ENCODE measurements at places on chromosomes 3 and 15.

DNA sequence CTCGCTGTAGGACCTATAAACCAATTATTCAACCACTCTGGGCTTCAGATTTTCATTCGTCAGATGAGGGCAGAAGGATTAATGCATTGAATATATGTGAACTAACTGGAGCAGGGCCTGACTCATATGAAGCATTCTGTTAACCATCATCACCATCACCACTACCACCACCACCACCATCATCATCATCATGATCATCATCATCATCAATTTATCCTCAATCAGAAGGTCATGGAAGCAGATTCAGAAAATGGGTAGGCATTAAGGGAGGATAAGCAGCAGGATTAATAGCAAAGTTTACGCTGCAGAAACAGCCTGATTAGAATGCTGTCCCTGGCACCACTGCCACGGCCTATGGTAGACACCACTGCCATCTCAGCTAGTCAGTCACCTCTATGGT is 407.5 kb upstream of the THBS1 start:
- no peak overlapping the region for H3K4me3 ChIP-seq
- peaks cover 60% of the 10 kb centered on the region for H3K27me3 ChIP-seq
- DNase-seq: no peak

GRCh38 chr15:44137750-44138149 is 57.3 kb downstream of the FRMD5 start:
- H3K4me3 ChIP-seq: no peak overlapping the region
- H3K27me3 ChIP-seq: peaks cover 11% of the 10 kb centered on the region
- no peaks in the 10 kb centered on the region for H3K4me1 ChIP-seq
- no peak for DNase-seq
- H3K27ac ChIP-seq: no peak overlapping the region

- peaks cover 4% of the 10 kb centered on the region for H3K36me3 ChIP-seq
- no peak overlapping the region for H3K27ac ChIP-seq
- no peak overlapping the region for H3K4me3 ChIP-seq
Measured at GRCh38 chr15:31280046-31280830, 46.4 kb upstream of the KLF13 start.

GRCh38 chr3:11626084-11626463 is 17.6 kb downstream of the VGLL4 start:
- peak overlapping the region; percentile 13 for H3K4me3 ChIP-seq
- no peak for DNase-seq
- H3K27ac ChIP-seq: peak overlapping the region; percentile 35
- H3K4me1 ChIP-seq: peaks cover 61% of the 10 kb centered on the region

- no peaks in the 10 kb centered on the region for H3K36me3 ChIP-seq
- no peak overlapping the region for H3K27ac ChIP-seq
- peaks cover 5% of the 10 kb centered on the region for H3K4me1 ChIP-seq
- no peak for DNase-seq
Measured at GRCh38 chr3:189787632-189788031, 156.4 kb downstream of the TP63 start.

GRCh38 chr3:106755336-106755735 is 621.9 kb upstream of the CCDC54 start:
- DNase-seq: no peak
- no peak overlapping the region for H3K4me3 ChIP-seq
- H3K27ac ChIP-seq: no peak overlapping the region
- no peaks in the 10 kb centered on the region for H3K4me1 ChIP-seq

- DNase-seq: no peak
- H3K36me3 ChIP-seq: no peaks in the 10 kb centered on the region
- H3K4me1 ChIP-seq: peaks cover 11% of the 10 kb centered on the region
- no peak overlapping the region for H3K4me3 ChIP-seq
Measured at GRCh38 chr15:31974154-31974794, 56.0 kb upstream of the CHRNA7 start.

DNA sequence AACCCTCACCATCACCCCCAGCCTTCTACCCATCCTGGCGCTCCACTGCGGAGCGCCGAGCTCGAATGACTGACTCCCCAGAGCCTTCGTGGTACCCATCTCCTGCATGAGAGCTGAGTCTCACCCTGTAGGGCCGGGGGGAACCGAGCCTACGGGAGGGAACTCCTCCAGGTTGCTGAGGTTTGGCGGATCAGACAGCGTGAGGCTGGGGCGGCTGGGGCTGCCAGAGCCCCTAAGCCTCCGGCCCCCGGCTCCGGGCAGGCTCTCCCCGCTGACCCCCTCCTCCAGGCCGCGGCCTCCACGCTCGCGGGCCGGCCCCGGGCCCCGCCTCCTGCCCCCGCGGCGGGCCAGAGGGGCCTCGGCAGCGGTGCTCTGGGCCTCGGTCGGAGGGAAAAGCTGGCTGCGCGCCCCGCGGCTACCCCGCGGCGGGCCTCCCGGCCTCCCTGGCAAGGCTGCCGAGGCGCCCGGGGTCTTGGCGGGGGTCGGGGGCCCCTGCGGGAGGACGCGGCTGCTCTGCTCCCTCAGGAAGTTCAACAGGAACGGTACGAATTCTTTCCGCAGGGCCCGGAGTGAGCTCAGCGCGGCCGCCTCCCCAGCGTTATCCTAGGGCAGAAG is 643 bp downstream of the CDAN1 start:
- peaks cover 17% of the 10 kb centered on the region for H3K36me3 ChIP-seq
- H3K27ac ChIP-seq: peak overlapping the region; percentile 25
- DNase-seq: no peak
- peaks cover 17% of the 10 kb centered on the region for H3K4me1 ChIP-seq
- H3K4me3 ChIP-seq: peak overlapping the region; percentile 77

DNA sequence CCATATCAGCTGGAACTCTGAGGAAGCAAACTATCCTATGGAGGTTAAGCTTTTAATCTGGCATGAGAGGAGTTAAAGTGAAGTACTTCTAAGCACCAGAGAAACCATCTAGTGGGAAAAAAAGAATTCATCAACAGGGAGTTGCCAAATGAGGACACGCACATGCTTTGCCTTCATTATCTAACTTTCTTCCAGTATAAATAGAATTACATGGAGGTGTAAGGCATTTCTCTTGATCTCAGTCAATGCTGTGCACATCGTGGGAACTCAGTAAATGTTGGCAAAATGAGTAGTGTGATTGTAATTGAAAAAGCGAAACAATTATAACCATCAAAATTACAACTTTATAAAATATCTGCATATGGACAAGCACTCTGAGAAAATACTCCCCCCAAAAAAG is 8.0 kb upstream of the GSK3B start:
- peaks cover 12% of the 10 kb centered on the region for H3K4me1 ChIP-seq
- no peaks in the 10 kb centered on the region for H3K27me3 ChIP-seq
- no peak overlapping the region for H3K27ac ChIP-seq
- H3K4me3 ChIP-seq: no peak overlapping the region
- DNase-seq: no peak
- peaks cover 6% of the 10 kb centered on the region for H3K36me3 ChIP-seq

DNA sequence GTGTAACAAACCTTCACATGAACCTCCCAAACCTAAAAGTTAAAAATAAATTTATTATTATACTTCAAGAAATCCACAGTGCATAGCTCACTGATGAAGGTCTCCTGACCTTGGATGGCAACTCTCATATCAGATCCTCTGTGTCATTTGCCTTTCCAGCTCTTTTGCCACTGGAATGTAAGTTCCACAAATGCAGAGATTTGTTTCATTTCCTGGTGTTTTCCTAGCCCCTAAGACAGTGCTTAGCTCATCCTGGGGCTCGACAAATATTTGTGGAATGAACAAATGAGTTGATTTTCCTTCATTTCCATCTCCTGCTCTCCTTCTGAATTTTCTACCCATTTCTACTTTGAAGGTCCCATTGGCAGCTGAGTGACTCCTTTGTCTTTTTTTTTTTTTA is 56.0 kb downstream of the FRMD4B start:
- H3K4me1 ChIP-seq: peaks cover 27% of the 10 kb centered on the region
- H3K27me3 ChIP-seq: no peaks in the 10 kb centered on the region
- no peak for DNase-seq
- no peak overlapping the region for H3K4me3 ChIP-seq
- H3K36me3 ChIP-seq: peaks cover 3% of the 10 kb centered on the region

DNA sequence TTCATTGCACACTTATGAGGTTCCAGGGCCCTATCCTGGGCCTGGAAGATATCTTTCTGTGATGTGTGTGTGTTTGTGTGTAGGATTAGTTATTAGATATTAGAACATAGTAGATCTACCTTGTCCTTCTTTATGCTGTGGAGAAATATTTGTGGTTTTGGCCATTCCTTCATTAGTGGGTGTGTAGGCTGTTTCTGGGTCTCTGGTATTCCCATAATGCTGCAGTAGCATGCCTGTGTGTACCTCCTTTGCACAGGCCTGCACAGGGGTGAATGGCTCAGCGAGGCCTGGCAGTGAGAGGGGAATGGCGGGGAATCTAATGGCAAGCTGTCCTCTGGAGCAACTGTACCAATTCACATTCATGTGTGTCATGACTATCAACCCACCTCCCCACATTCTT is 125.8 kb upstream of the MRPS22 start:
- no peak overlapping the region for H3K27ac ChIP-seq
- no peaks in the 10 kb centered on the region for H3K4me1 ChIP-seq
- no peaks in the 10 kb centered on the region for H3K36me3 ChIP-seq
- peaks cover 46% of the 10 kb centered on the region for H3K27me3 ChIP-seq
- DNase-seq: no peak
- H3K4me3 ChIP-seq: no peak overlapping the region

DNA sequence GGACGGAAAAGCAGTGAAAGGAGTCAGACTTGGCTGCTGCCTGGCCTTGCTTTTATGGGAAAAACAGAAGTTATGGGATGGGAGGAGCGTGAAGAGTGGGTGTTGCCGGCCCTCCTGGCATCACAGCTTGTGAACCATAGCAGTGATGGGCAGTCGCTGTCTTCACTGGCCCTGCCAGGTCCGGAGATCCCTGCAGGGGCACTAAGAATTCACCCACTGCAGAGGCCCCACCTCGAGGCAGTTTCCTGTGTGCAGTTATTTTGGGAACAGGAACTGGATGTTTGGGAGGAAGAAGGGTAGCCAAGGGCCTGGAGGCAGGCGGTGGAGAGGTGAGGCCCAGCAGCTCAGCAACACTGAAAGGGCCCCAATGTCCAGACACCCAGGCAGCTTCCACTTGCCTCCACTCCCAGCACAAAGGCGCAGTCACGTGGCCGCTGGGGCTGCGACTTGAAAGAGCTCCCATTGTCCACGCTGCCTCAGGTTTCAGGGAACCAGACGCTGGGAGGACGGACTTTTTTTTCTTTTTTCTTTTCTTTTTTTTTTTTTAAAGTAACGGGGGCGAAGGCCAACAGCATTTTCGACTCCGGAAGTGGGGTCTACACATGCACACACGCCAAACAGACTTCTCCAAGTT is 255.6 kb downstream of the ZNF621 start:
- no peak overlapping the region for H3K4me3 ChIP-seq
- no peaks in the 10 kb centered on the region for H3K4me1 ChIP-seq
- H3K36me3 ChIP-seq: no peaks in the 10 kb centered on the region
- no peak overlapping the region for H3K27ac ChIP-seq

- no peak overlapping the region for H3K4me3 ChIP-seq
- DNase-seq: no peak
- H3K27me3 ChIP-seq: peaks cover 36% of the 10 kb centered on the region
- no peak overlapping the region for H3K27ac ChIP-seq
- H3K4me1 ChIP-seq: no peaks in the 10 kb centered on the region
Measured at GRCh38 chr15:39852250-39852649, 67.8 kb downstream of the GPR176 start.

DNA sequence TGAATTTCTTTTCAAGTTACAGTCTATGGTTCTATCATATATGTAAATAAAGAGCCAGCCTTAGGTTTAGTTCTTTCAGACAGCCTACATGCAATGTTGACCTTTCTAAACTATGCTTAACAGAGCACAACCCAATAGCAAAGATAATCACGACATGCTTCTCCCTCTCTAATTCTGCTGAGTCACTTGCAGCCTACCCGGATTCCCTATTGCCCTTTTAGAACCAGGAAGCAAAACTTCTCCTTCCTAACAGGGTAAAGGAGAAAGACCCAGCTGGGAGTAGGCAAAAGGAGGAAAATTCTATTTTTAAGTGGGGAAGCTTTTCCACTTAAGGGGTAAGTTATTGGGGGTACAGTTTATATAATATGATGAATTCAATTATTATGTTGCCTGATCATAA is 79.3 kb downstream of the SLC7A14 start:
- H3K27ac ChIP-seq: no peak overlapping the region
- H3K4me1 ChIP-seq: no peaks in the 10 kb centered on the region
- H3K36me3 ChIP-seq: no peaks in the 10 kb centered on the region
- H3K4me3 ChIP-seq: no peak overlapping the region
- H3K27me3 ChIP-seq: peaks cover 26% of the 10 kb centered on the region
- DNase-seq: no peak

DNA sequence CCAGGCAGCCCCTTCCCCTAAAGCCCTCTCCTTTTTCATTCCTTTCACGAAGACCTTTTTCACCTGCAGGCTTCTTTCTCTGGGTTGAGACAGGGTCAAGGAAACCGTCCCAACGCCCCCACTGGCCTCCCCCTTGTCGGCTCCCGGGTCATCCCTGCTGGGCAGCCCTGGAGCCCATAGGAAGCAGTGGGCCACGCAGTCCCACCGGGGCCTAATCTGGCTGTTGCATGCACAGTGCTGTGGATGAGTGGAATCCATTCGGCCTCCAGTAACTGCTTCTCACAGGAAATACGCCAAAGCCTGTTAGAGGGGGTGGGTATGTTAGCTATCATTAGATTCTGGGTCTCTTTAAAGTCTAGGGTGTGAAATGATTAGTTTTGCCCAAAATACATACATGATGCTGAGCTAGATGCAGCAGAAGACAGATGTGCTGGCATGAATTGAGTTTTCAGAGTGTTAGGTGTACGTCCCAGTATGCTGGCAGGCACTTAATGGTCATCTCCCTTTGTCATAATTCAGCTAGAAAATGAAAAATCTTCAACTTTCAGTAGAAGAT is 16.6 kb downstream of the LYSMD4 start:
- H3K4me3 ChIP-seq: no peak overlapping the region
- H3K4me1 ChIP-seq: peaks cover 20% of the 10 kb centered on the region
- no peaks in the 10 kb centered on the region for H3K36me3 ChIP-seq

DNA sequence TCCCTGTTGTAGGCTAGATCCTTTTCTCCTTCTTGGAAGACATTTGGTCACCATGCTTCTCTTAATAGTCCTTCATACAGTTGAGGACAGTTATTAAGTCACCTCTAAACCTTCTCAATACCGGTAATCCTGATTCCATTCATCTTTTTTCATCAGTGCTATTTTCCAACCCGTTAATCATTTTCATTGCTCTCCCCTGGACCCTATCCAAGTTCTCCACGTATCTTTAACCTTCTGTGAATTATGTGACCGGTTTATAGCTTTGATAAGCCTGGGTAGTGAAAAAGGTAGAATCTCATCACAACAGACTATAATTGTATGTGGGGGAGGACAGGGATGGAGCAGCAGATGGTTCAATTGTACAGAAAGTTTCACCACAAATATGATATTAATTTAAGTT is 168.5 kb downstream of the MECOM start:
- H3K36me3 ChIP-seq: no peaks in the 10 kb centered on the region
- H3K4me1 ChIP-seq: no peaks in the 10 kb centered on the region
- no peak for DNase-seq

- no peak overlapping the region for H3K4me3 ChIP-seq
- H3K27ac ChIP-seq: no peak overlapping the region
- H3K36me3 ChIP-seq: no peaks in the 10 kb centered on the region
- H3K27me3 ChIP-seq: no peaks in the 10 kb centered on the region
Measured at GRCh38 chr3:105430455-105430854, 63.7 kb downstream of the ALCAM start.
